ENCODE measurements at places on chromosomes 7 and 10. TPM values are rescaled to one million over a fixed set of nuclear protein-coding genes. Genes with fewer than 3 reads are reported as not detected.

The GNGT1 gene
- total RNA-seq, result not detected

The CYP3A4 gene
- not detected for total RNA-seq

The ZNF117 gene
- 0.28 TPM for total RNA-seq

The ANKRD2 gene
- 4.7 TPM for total RNA-seq

The CHAT gene
- total RNA-seq, result not detected

Data from A549 treated with CORT108297 at 1 μM for 4 hours (cell line).